RKO (cell line): ENCODE measurements at places on chromosomes 1 and 21.
A peak's percentile ranks its signal among the peaks of the same experiment; 100 is the strongest.

DNA sequence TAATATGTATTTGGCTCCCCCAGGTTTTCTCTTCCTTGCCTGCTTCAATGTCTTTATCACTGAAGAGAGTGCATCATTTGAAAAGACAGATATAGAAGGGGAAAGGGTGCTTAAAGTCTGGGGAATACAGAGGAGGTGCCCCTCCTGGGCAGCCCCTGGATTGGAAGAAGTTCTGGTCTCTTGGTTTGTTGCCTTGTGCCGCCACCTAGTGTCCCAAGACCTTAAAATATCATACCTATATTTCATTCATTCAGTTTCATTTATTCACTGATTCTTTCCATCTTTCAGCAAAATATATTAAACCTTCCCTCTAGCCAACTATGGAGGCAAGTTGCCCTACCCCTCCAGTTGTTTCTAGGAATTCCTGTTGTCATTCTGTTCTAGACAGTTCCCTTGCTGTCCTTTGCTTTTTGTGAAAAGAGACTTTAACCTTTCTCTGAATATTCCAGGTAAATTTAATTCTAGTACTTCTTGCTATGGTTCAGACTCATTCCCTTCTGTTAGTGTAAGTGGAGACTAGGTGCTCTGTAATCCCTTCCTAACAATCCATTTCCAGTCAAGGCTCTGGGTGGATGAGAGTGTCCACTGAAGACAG lies 56.1 kb downstream of the MEF2D start:
- peak; percentile 57 for DNase-seq

- DNase-seq, result peak; percentile 98
Observed at GRCh38 chr1:18926315-18927081, 24.1 kb upstream of the ALDH4A1 start.

DNA sequence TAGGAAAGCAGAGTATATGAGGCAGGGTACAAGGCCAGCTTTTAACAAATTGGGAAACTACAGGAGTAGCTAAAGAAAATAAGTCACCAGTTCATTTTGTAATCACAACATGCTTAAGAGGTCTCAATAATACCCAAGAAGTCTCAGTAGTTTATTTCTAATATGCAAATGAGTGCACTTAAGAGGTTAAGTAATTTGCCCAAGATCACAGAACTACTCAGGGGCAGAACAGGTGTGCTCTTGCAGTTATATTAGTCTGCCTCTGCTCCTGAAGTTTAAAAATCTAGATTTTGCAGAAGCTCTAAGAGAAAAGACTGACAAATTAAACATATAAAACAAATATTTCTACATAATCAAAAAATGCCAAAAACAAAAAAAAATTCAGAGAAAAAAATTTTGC lies 6.9 kb downstream of the EPS15 start:
- no peak for DNase-seq

DNA sequence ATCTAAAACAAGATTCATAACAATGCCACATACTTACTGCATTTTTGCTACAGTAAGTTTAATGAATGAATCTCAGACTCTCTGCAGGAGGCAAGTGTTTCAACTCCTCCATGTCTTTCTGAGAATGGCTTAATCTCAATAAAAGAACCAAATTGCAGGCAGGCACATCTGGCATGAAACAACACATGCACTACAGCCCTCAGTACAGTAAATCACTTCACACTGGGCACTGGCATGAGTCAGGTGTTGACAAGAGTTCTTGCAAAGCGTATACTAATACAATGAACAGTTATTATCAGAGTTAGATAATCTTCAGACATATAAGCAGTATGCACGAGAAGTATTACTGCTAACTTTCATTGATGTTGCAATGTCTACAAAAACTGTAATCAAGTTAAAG lies 1386.8 kb downstream of the MRPL39 start:
- no peak for DNase-seq

- peak; percentile 78 for DNase-seq
Observed at GRCh38 chr1:180229483-180230415, at the start of gene LHX4. TSS of gene LHX4 (plus strand) at chr1:180230264. CDS start at chr1:180230530, 266 bp downstream.

DNA sequence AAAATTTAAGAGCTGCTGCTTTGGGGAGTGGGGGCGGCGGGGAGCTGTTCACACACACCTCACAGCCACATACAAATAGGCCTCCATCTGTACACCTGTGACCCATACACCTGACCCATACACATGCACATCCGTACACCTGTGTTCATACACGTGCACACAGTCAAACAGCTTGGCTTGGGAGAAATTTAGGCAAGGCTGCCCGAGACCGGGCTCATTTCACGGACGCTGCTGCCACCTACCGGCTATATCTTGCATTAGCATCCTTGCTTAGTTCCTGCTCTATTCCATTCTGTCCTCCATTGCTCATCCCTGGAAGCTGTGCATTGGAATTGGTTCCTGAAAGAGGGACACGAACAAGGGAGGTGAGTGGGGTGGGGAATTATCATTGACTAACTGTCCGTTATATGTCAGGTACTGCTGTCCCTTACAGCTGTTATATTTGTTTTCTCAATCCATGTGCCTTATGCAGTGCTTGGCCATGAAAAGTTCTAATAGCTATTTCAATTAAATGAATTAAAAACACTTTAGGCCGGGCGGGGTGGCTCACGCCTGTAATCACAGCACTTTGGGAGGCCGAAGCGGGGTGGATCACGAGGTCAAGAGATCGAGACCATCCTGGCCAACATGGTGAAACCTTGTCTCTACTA lies 37.1 kb upstream of the EPB41 start:
- peak; percentile 83 for DNase-seq

DNA sequence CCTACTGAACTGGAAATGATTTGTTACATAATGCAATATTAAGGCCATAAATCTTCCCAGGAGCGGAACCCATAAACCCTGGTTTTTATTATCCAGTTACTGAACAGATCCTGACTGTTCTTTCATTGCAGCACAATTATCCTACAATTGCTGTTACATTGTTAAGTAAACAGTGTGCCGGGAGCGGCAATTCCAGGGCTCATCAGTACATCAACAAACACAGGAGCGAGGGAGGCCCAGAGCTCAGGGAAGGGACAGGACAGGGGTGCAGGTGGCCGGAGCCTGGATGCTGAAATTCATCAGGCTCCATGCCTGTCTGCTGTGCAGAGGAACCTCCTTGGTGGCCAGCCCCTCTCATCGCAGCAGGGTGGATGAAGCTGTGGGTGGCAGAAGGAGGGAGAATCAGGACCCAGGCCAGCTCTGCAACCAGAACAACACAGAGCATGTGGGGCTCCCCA lies 544.7 kb downstream of the NPHP4 start:
- no peak for DNase-seq

DNA sequence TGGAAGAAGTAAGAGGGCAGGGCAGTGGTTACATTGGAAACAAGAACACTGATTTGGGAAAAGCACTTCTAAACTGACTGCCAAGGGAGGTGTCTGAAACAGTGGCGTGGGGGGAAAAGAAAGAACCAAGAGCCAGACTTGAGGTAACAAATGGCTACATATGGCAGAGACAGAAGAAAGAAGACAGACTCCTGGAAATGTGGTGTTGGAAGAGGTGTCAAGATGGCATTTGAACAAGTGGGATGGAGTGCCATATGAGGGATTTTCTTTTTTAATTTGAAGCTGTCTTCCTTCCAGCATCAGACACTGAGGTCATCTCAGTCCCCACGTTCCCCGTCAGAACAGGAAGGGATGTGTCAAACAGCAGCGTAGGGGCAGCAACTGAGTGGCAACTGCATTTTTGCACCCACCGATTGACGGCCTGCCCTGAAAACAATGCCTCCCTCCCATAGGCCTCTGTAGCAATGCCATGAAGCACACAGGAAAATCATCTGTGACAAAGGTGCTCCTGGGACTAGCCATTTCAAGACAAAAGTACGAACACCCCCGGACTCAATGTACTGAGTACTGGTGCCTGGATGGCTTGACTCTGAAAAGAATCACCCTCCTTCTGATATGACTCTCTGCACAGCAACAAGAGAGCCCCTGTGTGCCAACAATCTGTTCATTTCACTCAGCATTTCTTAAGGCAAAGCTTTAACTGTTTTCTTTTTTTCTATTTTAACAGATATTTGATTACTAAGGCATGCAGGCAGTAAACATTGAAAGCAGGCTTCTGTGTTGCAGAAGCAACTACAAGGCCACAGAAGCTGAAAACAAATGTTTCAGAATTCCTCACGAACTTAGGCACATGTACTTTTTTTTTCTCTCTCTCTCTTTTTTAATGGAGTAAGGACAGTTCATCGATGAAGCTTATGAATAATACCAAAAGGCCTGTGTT lies 37.0 kb downstream of the LPAR3 start:
- DNase-seq, result no peak

DNA sequence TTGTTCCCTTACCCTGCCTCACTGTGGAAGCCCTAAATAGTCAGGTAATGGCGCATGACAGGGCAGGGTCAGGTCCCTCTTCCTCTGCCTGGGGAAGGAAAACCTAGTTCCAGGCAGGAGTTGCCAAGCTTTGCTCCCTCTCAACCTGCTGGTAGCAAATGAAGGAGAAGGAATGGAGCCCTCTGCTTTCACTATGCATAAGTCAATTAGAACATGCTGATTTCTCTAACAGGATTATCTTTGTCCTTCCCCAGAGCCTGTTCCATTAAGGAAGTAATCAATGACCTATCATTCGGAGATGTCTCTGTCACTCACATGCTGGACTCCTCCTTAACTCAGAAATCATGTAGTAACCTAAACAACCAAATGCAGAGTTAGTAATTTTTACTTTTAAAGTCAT lies 161.8 kb upstream of the NFIA start:
- no peak for DNase-seq

DNA sequence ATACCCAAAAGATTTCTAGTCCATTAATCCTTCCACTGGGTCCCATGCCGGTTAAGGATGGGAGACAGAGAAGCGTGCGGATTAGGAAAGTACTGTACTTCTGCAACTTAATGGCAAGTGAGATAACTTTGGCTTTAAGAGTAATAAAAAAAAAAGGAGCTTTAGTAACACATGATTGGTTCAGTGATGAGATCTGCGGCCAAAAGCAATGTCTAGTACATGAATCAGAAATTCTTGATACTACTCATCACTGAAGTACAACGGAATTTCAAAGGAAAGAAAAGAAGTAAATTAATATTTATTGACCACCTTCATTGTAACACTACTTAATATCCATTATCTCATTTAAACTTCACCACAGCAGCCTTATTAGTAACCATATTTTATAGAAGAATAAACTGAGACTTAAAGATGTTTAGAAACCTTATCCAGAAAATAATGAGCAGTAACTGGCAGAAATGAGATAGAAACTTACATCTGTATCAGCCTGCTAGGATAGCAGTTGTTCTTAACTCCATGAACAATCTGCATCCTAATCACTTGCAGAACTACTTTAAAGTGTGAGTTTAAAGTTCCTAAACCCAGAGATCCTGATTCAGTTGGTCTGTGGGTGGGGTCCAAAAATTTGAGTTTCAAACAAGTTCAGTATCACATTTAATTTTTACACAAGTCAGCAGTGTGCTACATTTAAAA lies 14.1 kb upstream of the NUF2 start:
- DNase-seq, result peak; percentile 81

DNA sequence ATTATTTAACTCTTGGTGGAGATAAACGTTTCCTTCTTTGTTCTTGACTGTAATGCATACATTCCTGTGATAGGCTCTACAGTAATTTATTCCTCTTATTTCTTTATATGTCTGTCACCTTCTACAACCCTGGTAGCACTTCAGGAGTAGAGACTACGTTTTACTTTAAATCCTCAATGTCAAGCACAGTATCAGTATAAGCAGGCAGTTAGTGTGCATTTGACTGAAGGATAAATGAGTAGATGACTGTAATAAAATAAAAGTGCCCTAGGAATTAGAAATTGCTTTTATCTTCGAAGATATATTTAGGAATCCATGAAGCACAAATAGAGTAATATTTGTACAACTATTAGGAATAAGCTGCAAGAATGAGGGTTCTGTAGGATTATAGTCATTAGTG lies 599.6 kb upstream of the PRMT6 start:
- no peak for DNase-seq

DNA sequence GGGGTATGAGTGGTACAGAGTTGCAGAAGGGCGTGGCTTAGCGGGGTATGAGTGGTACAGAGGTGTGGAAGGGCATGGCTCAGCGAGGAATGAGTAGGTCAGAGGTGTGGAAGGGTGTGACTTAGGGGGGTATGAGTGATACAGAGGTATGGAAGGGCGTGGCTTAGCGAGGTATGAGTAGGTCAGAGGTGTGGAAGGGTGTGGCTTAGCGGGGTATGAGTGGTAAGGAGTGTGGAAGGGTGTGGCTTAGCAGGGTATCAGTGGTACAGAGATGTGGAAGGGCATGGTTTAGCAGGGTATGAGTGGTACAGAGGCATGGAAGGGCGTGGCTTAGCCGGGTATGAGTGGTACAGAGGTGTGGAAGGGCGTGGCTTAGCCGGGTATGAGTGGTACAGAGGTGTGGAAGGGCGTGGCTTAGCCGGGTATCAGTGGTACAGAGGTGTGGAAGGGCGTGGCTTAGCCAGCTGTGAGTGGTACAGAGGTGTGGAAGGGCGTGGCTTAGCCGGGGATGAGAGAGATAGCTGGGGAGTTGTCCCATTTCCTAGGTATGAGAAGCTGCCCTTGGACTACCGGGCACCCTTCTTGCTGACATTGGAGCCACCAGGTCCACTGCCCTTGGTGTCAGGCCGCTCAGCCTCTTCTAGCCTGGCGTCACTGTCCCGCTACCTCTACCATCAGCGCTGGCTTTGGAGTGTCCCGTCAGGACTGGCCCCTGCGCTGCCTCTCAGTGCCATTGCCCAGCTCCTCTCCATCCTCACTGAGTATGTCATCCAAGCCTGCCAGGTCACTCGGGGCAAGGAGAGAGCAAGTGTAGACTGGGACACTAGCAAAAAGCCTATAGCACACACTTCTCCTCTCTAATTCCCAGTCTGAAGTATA lies 29.8 kb downstream of the HYI start:
- no peak for DNase-seq

DNA sequence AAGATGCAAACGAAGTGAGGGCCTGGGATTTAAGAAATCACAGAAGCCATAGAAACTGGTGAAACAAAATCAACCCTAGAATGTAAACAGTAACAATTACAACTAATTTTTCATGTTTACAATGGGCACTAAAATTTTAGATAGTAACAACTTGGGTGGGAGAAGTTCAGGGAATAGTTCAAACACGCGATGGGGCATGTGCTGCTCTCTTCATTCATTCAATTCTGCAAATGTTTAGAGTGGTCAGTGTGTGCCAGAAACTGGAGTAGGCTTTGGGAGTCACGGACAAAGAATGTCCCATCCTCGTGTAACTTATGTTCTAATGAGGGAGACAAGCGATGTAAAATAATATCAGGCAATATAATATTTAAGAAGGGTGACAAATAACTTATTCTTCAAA lies 133.4 kb downstream of the GREM2 start:
- no peak for DNase-seq

DNA sequence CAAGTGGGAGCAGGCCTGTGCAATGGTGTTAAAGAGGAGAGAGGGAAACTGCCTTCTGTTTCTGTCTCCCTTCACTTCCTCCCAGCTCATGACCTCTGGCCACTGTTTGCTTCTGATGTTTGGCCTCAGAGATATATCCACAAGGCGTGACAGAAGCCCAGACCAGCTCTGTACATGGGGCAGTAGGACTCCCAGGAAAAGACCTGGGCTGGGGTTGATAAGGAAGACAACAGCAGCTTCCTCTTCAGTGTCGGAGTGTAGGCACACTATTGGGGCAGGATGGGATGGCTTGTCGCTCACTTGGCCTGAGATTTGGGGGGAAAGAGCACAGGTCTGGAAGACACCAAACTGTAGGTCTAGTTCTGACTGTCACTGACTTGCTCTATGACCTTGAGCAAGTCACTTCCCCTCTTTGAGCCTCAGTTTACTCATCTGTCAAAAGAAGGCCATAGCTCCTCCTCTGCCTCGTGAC lies 67.8 kb upstream of the KLHDC7A start:
- DNase-seq, result no peak

- no peak for DNase-seq
Observed at GRCh38 chr1:116711263-116711840, 42.9 kb upstream of the CD2 start.
